ENCODE measurements at places on chromosomes 1 and 21. TPM values are rescaled to one million over a fixed set of nuclear protein-coding genes. Genes with fewer than 3 reads are reported as not detected.

GRCh38 chr1:38852780-38853179 lies 6.8 kb downstream of the RRAGC start:
- H3K36me3 ChIP-seq = peaks cover 6% of the 10 kb centered on the region
- no peak for DNase-seq

- no peak for DNase-seq
- peaks cover 42% of the 10 kb centered on the region for H3K27me3 ChIP-seq
- no peaks in the 10 kb centered on the region for H3K4me1 ChIP-seq
Observed at GRCh38 chr1:18107369-18108298, at the start of gene IGSF21. TSS of gene IGSF21 (plus strand) at chr1:18107798. CDS start at chr1:18108129, 331 bp downstream.

GRCh38 chr1:153881751-153882150 lies 41.0 kb downstream of the GATAD2B start:
- no peaks in the 10 kb centered on the region for H3K36me3 ChIP-seq
- no peaks in the 10 kb centered on the region for H3K27me3 ChIP-seq
- peaks cover 7% of the 10 kb centered on the region for H3K4me1 ChIP-seq
- DNase-seq = peak; percentile 50
- peak overlapping the region; percentile 70 for H3K27ac ChIP-seq
- H3K4me3 ChIP-seq = peak overlapping the region; percentile 51

DNA sequence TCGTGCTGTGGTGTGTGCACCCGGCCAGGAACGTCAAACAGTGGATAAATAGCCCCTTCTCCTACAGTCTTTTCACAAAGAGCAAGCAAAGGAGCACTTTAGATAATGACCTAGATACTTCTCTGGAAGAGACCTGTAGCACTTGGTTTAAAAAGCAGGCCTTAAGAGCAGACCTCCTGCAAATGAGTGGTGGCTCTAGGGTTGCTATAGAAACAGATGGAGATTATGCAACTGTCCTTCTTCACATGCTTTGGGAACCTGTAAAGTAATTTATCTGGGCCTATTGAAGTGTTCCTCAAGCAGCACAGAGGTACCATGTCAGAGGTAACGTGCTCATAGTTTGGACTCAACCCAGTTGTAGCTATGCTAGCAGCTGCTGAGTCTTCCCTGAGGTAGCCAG lies 208.2 kb upstream of the KIAA0040 start:
- no peaks in the 10 kb centered on the region for H3K4me1 ChIP-seq
- H3K36me3 ChIP-seq = no peaks in the 10 kb centered on the region
- no peak for DNase-seq
- no peak overlapping the region for H3K4me3 ChIP-seq
- no peaks in the 10 kb centered on the region for H3K27me3 ChIP-seq

GRCh38 chr1:214466403-214467077 lies 84.9 kb downstream of the PTPN14 start:
- H3K36me3 ChIP-seq = peaks cover 6% of the 10 kb centered on the region
- DNase-seq = no peak
- H3K27ac ChIP-seq = no peak overlapping the region

GRCh38 chr1:54500107-54500431 lies 48.0 kb upstream of the ACOT11 start:
- H3K36me3 ChIP-seq = no peaks in the 10 kb centered on the region
- no peaks in the 10 kb centered on the region for H3K4me1 ChIP-seq
- no peak for DNase-seq
- H3K27me3 ChIP-seq = peaks cover 34% of the 10 kb centered on the region

- no peak for DNase-seq
- H3K27me3 ChIP-seq = no peaks in the 10 kb centered on the region
- H3K4me3 ChIP-seq = no peak overlapping the region
- no peaks in the 10 kb centered on the region for H3K4me1 ChIP-seq
Observed at GRCh38 chr1:3457910-3458883, 3.7 kb downstream of the ARHGEF16 start.

DNA sequence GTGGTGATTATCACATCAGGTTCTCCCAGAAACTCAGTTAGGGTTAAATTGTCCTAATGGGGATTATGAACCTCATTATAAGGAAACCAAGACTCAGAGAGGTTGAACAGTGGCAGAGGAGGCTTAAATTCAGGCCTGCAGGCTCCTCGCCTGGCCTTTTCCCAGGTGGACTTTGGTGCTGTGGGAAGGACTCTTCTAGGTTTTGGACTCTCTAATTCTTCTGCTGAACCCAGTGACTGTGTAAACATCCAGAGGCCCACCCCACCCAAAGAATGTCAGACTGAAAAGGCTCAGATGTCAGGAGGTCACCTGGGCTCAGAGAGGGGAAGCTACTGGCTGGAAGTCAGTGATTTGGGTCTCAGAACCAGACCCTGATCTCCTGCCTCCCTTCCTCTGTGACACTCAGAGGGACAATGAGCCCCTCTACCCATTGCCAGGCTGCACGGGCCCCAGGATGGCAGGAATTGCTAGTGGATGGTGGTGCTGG lies 2.5 kb downstream of the ZNF362 start:
- H3K4me1 ChIP-seq = peaks cover 5% of the 10 kb centered on the region
- no peak for DNase-seq
- H3K4me3 ChIP-seq = no peak overlapping the region
- no peak overlapping the region for H3K27ac ChIP-seq

GRCh38 chr1:97565886-97566285 lies 354.9 kb downstream of the DPYD start:
- no peak overlapping the region for H3K27ac ChIP-seq
- no peaks in the 10 kb centered on the region for H3K4me1 ChIP-seq
- no peak for DNase-seq
- H3K4me3 ChIP-seq = no peak overlapping the region
- H3K27me3 ChIP-seq = no peaks in the 10 kb centered on the region

- peak; percentile 17 for DNase-seq
- H3K4me3 ChIP-seq = no peak overlapping the region
- no peaks in the 10 kb centered on the region for H3K36me3 ChIP-seq
- H3K27me3 ChIP-seq = no peaks in the 10 kb centered on the region
- no peak overlapping the region for H3K27ac ChIP-seq
- H3K4me1 ChIP-seq = no peaks in the 10 kb centered on the region
Observed at GRCh38 chr1:175887981-175888428, 144.6 kb upstream of the TNR start.

Gene MXRA8
- 205 TPM for polyA plus RNA-seq

Gene RAB25
- polyA plus RNA-seq = not detected

Gene TMEM201
- polyA plus RNA-seq = 3.2 TPM

Gene EXO5
- 9.0 TPM for polyA plus RNA-seq

Gene CFAP126
- polyA plus RNA-seq = not detected

Gene CACNA1E
- not detected for polyA plus RNA-seq
